ENCODE measurements at places on chromosomes 2 and 18.

- peak; percentile 90 for DNase-seq
Measured at GRCh38 chr2:201906777-201907562, 100.6 kb downstream of the CDK15 start.

- no peak for DNase-seq
Measured at GRCh38 chr2:117776888-117777287, 37.6 kb upstream of the DDX18 start.

GRCh38 chr2:26633993-26634595, 7.1 kb downstream of the CIB4 start:
- DNase-seq: no peak

DNA sequence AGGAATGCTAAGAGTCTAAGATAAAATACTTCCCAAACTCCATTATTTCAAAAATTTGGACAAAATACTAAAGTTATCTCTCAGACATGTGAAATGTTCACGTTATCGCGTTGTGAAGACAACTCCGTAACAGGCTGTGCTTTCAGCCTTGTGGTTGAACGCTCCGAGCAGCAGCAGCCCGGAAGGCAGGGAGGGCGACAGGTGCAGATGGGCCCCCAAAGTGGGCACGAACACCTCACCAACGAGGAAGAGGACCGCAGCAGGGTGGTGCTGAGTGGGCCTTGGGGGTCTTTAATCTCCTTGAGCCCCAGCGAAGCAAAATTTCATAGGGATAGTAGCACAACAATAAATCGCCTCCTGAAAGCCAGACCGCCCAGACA, 1.0 kb upstream of the FAM110C start:
- DNase-seq: no peak

DNA sequence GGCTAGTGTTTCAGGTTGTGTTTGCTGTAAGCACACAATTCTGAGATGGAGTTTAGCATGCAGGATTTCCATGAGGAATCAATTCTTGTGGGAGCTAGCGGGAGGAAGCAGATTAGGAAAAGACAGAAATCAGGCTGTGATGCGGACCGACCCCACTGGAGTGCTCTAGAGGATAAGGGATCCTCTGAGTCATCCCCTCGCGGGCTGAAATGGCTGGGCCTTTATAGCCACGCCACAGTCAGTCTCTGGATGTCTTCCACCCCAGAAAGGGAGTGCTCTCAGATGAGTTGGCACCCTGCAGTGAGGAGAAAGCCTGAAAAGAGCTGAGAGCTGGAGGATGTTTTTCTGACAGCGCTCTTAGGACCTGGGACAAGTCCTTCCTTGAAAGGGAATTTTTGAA, 102.4 kb downstream of the GALNT3 start:
- no peak for DNase-seq

DNA sequence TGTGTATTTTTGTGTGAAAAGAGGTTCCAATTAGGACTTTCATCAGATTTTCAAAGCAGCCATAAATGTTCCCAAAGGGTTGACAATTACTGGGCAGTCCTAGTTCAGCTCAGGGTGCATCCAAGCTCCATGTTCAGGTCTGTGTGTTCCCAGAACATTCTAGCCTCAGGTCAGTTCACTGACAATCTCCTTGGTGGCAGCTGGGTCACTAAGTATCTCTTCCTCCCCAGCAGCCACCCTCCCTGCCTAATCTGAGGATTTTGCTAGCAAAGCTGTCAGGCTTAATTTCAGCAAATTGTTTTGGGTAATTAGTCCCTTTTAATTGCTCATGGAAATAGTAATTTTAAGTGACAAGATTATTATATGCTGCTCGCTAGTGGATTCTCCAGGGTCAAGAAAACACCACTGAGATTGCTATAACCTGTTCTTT, 29.8 kb downstream of the UPP2 start:
- no peak for DNase-seq

DNA sequence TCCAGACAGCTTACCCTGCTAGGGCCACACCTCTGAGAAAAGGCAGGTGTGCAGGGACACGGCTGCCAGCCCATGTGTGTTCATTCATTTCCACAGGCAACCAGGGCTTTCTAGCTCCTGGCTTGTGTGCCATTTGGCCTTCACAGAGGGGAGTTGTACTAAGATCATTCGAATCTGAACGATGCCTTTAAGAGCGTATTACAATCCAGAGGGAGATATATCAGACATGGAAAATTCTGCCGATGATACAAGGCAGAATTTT, 64.2 kb upstream of the OTOF start:
- no peak for DNase-seq

DNA sequence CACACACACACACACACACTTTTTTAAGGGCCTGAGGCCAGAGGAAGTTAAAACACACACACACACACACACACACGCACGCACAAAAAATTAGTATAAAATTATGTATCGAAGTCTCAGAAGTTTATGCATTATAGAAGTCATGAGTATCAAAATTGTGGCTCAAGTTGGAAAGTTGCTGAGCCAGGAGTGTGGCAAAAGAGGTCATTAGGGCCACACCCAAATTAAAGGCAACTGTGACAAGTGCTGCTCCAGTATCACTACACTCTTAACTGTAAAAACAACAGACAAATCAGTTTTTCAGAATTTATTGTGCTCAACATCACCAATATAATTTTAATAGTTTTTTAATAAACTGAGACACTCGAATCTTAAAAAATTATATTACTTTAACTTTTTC, 36.9 kb downstream of the YWHAQ start:
- peak; percentile 46 for DNase-seq

All from hematopoietic multipotent progenitor cell treated with erythropoietin and hydrocortisone succinate and interleukin-3 and kit ligand, for 4 days (in vitro differentiated cells).